Esophagus muscularis mucosa (tissue), 4 donors: ENCODE measurements at places on chromosomes 6 and 20. TPM values are rescaled to one million over a fixed set of nuclear protein-coding genes. Genes with fewer than 3 reads are reported as not detected.

The RPL7L1 gene
- total RNA-seq = 71.8 TPM

The SS18L1 gene
- total RNA-seq = 11.6 TPM

The ENTPD6 gene
- total RNA-seq = 44.0 TPM

The CDKAL1 gene
- 11.2 TPM for total RNA-seq

The TUBB1 gene
- 0.83 TPM for total RNA-seq

DNA sequence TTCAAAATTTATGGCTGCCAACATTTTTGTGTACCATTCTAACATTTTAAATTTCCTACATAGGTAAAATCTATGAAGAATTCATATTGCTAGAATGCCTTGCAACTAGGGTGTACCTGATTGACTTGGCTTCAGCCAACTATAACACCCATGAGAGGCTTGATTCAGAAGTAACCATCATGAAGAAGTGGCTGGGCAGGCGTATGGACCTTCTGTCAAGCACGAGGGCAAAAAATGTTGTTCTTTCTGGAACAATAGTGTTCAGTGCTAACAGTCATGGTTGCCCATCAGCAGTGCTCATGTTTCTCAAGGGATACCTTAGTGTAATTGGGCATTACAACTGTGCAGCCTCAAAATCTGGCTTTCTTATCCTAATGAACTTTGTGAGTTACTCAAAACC, 42.9 kb downstream of the ID4 start:
- H3K27ac ChIP-seq = no peak overlapping the region
- H3K4me3 ChIP-seq = no peak overlapping the region
- no peaks in the 10 kb centered on the region for H3K4me1 ChIP-seq
- no peaks in the 10 kb centered on the region for H3K36me3 ChIP-seq

DNA sequence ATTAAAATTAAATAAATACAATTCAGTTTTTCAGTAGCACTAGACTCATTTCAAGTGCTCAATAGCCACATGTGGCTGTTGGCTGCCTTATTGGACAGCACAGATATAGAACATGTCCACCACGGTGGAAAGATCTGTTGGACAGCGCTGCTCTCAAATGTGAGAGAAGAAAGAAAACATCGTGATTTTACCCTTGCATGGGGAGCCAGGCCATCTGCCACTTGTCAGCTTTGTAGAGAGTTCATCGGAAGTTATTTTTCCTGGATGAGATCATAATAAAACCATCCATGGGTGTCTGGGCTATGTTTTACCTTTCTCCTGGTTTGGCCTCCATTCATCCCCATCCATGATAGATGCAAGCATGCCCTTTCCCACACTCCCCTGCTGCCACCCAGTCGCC, 5.8 kb upstream of the KIF3B start:
- H3K4me1 ChIP-seq = no peaks in the 10 kb centered on the region
- DNase-seq = no peak
- no peak overlapping the region for H3K4me3 ChIP-seq
- no peaks in the 10 kb centered on the region for H3K27me3 ChIP-seq
- no peaks in the 10 kb centered on the region for H3K36me3 ChIP-seq

DNA sequence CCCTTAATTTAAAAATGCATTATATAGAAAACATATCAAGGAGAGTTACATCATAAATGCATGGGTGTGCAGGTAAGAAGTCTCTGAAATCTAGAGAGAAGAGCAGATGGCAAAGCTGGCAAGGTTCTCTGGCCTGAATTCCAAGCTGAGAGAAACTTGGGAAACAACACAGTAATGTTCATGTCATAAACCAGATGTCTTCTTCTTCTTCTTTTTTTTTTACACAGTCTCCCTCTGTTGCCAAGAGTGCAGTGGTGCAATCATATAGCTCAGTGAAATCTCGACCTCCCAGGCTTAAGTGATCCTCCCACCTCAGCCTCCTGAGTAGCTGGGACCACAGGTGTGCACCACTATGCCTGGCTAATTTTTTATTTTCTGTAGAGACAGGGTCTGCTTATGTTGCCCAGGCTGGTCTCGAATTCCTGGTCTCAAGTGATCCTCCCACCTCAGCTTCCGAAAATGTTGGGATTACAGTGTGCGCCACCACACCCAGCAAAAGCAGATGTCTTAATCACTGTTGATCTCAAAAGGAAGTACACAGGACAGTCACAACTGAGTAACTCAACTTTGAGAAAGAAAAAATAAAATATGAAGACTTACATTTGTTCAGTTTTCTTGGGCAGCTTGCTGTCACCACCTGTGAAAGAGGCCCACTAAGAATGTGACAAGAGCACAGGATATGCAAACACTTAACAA, 77.3 kb downstream of the DNAAF9 start:
- DNase-seq = no peak
- no peak overlapping the region for H3K27ac ChIP-seq
- H3K4me3 ChIP-seq = no peak overlapping the region

- no peak overlapping the region for H3K4me3 ChIP-seq
- H3K36me3 ChIP-seq = no peaks in the 10 kb centered on the region
- no peaks in the 10 kb centered on the region for H3K4me1 ChIP-seq
- no peaks in the 10 kb centered on the region for H3K27me3 ChIP-seq
These were observed 230.1 kb downstream of the SIM1 start for GRCh38 chr6:100234625-100235024.

DNA sequence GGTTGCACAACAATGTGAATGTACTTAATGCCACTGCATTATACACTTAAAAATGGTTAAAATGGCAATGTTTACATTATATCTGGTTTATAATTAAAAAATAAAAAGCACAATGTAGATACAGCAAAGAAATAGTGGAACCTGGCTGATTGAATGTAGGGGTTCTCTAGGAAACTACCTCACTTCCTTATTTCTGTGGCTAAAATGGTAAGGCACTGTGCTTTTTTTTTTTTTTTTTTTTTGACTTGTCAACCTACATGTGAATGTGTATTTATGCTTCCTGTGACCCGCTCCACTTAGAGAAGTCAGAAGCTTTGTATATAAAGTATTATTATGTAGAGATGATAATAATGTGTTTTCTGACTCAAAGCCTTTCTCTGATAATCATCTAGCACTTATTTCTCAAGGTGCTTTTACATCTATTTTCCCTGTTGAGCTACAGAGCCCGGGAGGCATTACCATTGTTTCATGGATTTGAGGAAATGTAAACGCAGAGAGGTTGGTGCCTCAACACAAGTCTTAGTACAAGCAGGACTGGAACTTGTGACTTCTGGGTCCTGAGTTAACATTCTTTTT, 55.0 kb downstream of the SOX4 start:
- H3K27ac ChIP-seq = no peak overlapping the region
- no peaks in the 10 kb centered on the region for H3K36me3 ChIP-seq
- H3K4me3 ChIP-seq = no peak overlapping the region
- H3K27me3 ChIP-seq = no peaks in the 10 kb centered on the region
- no peak for DNase-seq

GRCh38 chr6:168201383-168201782, 118.2 kb downstream of the DACT2 start:
- no peak overlapping the region for H3K27ac ChIP-seq
- H3K27me3 ChIP-seq = peaks cover 12% of the 10 kb centered on the region
- no peak overlapping the region for H3K4me3 ChIP-seq

- DNase-seq = no peak
- H3K27me3 ChIP-seq = no peaks in the 10 kb centered on the region
- H3K4me3 ChIP-seq = no peak overlapping the region
- H3K36me3 ChIP-seq = no peaks in the 10 kb centered on the region
These were observed 143.0 kb downstream of the FIG4 start for GRCh38 chr6:109834131-109834530.

- H3K27ac ChIP-seq = peak overlapping the region; percentile 88
- H3K4me1 ChIP-seq = peaks cover 18% of the 10 kb centered on the region
- H3K27me3 ChIP-seq = no peaks in the 10 kb centered on the region
These were observed 41.9 kb upstream of the HFE start for GRCh38 chr6:26045065-26045927.

- no peak for DNase-seq
- no peaks in the 10 kb centered on the region for H3K27me3 ChIP-seq
These were observed 109.6 kb downstream of the ALDH8A1 start for GRCh38 chr6:134840086-134840867.

GRCh38 chr6:7684076-7684475, 41.8 kb upstream of the BMP6 start:
- H3K4me1 ChIP-seq = no peaks in the 10 kb centered on the region
- no peaks in the 10 kb centered on the region for H3K27me3 ChIP-seq
- DNase-seq = peak; percentile 50

- H3K27me3 ChIP-seq = no peaks in the 10 kb centered on the region
- no peak overlapping the region for H3K27ac ChIP-seq
- no peak overlapping the region for H3K4me3 ChIP-seq
- H3K36me3 ChIP-seq = no peaks in the 10 kb centered on the region
- DNase-seq = no peak
- H3K4me1 ChIP-seq = no peaks in the 10 kb centered on the region
These were observed 29.6 kb downstream of the PRKN start for GRCh38 chr6:162697872-162698403.

- no peaks in the 10 kb centered on the region for H3K4me1 ChIP-seq
- H3K27me3 ChIP-seq = no peaks in the 10 kb centered on the region
- H3K36me3 ChIP-seq = no peaks in the 10 kb centered on the region
- DNase-seq = no peak
- H3K4me3 ChIP-seq = no peak overlapping the region
These were observed 131.6 kb downstream of the PHACTR3 start for GRCh38 chr20:59735917-59736316.

GRCh38 chr6:64479134-64479533, 843.5 kb downstream of the PHF3 start:
- H3K36me3 ChIP-seq = no peaks in the 10 kb centered on the region
- H3K4me3 ChIP-seq = no peak overlapping the region
- H3K27ac ChIP-seq = no peak overlapping the region
- no peak for DNase-seq
- H3K4me1 ChIP-seq = no peaks in the 10 kb centered on the region

DNA sequence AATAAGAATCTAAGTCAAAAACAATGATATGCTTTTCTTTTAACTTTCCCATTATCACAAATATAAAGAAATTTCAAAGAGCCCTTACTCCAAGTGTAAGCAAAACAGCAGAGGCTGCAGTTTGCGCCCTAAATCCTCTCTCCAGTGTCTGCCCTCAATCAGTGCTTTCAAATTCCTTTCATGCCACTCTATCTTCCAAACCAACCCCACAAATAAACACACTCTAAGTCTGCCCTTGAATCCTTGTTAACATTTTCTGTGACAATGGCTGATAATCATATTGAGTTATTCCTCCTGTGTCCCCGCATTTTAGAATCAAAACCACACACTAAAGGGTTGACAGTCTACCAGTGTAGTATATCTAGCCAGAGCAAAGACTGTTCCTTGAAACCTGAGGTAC, 317.9 kb upstream of the MARCKS start:
- no peak for DNase-seq
- no peaks in the 10 kb centered on the region for H3K4me1 ChIP-seq
- no peaks in the 10 kb centered on the region for H3K36me3 ChIP-seq
- no peak overlapping the region for H3K4me3 ChIP-seq
- H3K27me3 ChIP-seq = no peaks in the 10 kb centered on the region
- no peak overlapping the region for H3K27ac ChIP-seq

DNA sequence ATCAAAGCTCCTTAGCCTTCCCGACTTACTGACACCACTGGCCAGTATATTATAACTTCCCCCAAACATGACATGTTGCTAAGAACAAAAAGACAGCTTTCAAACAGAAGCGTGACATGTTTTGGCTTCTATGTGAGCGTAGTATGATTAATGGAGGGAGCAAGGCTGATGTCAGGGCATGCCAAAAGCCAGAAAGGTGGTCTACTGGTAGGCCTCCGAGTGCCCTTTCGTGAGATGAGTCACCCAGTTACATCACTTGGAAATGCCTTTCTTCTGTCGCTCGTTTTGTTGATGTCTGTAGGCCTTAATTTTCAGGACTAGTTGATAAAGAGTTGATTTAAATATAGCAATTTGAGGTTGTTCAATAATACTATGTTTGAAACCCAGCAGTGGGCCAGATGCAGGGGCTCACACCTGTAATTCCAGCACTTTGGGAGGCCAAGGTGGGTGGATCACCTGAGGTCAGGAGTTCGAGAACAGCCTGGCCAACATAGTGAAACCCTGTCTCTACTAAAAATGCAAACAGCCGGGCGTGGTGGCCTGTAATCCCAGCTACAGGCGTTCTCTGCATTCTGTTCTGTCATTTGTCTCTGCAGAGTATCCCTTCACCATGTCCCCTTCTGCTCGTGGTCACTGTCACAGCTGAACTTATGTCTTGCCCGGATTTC, 53.3 kb downstream of the CNKSR3 start:
- H3K27me3 ChIP-seq = no peaks in the 10 kb centered on the region
- H3K4me1 ChIP-seq = peaks cover 77% of the 10 kb centered on the region
- no peak overlapping the region for H3K4me3 ChIP-seq
- no peak for DNase-seq
- no peaks in the 10 kb centered on the region for H3K36me3 ChIP-seq

- H3K36me3 ChIP-seq = peaks cover 67% of the 10 kb centered on the region
- no peak for DNase-seq
- H3K4me1 ChIP-seq = peaks cover 100% of the 10 kb centered on the region
- H3K27me3 ChIP-seq = no peaks in the 10 kb centered on the region
These were observed 9.1 kb downstream of the BCL2L1 start for GRCh38 chr20:31713312-31714273.

DNA sequence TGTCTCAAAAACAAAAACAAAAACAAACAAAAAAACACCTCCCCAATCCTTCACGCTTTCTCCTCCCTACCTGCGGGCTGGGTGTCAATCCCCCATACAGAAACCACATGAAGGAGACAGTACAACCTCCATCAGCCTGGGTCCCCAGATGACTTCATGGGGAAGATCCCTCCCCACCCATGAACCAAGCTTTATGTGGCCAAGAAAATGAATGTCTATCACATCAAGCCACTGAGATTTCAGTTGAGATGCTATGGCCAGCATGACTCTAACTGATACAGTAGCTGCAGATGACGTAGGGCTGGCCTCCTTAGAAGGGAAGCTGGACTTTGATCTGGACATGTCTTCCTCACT, 21.2 kb upstream of the BNIP5 start:
- no peak overlapping the region for H3K27ac ChIP-seq
- H3K4me1 ChIP-seq = peaks cover 27% of the 10 kb centered on the region
- no peak for DNase-seq
- no peaks in the 10 kb centered on the region for H3K27me3 ChIP-seq
- H3K36me3 ChIP-seq = no peaks in the 10 kb centered on the region

- no peak for DNase-seq
- H3K4me3 ChIP-seq = no peak overlapping the region
- H3K4me1 ChIP-seq = no peaks in the 10 kb centered on the region
These were observed 11.3 kb downstream of the MDFI start for GRCh38 chr6:41649596-41649995.

DNA sequence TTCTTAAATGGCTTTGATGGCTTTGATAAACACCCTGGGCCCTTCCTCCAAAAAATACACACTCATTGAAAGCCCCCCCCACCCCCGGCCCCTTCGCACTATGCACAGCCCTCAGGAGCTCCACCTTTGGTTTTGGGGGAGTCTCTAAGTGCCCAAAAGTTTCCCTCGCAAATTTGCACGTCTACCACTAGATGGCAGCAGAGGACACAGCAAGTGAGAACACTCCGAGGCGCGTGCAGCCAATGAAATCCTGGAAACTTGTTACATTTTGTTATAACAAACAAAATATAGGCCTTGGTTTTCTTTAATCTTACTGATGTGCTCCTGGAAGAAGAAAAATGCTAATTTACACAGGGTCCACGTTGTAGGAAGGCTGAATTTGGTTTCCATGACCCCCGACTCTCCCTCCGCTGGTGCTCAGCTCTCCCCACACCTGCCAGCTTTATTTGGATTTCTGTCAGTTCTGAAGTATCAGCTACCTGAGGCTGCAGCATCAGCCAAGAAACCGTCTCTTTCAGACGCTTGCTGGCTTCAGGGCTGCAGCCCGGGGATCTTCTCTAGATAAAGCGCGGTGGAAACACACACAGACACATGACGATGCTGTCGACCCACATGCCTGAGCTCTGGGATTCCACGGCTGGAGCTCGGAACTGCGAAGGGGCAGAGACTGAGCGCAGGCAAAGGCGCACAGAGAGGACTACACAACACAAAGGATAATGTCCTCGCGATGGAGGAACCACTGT, 148.3 kb upstream of the RPS6KA2 start:
- H3K27ac ChIP-seq = no peak overlapping the region
- H3K27me3 ChIP-seq = no peaks in the 10 kb centered on the region
- H3K4me1 ChIP-seq = peaks cover 11% of the 10 kb centered on the region
- H3K4me3 ChIP-seq = peak overlapping the region; percentile 24
